ENCODE measurements at places on chromosomes 1 and 21.
A peak's percentile ranks its signal among the peaks of the same experiment; 100 is the strongest.

GRCh38 chr1:36709869-36710481, 227.3 kb upstream of the CSF3R start:
- no peak for DNase-seq

GRCh38 chr1:181175356-181175910, 86.9 kb downstream of the IER5 start:
- DNase-seq = no peak

- DNase-seq = no peak
These were observed 114.6 kb downstream of the ZBTB18 start for GRCh38 chr1:244165701-244166100.

- no peak for DNase-seq
These were observed 228.9 kb downstream of the TNR start for GRCh38 chr1:175514387-175514953.

- no peak for DNase-seq
These were observed 5.8 kb upstream of the FAM167B start for GRCh38 chr1:32241001-32241763.

DNA sequence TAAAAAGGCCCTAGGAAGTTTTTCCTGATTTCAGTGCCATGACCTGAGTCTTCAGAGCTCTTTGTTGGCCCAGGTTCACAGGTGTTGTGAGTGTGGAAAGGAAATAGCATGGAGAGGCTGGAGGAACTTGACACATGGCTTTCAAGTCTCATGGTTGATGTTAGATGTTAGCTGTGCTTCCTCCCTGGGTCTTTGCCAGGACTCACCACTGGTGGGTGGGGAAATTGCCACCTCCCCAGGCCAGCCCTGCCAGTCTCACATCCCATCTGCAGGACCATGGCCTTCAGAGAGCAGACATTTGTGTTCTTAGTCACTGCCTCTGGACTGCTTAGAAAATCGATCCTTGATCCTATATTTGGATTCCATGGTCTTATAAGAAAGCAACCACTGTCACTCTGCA, 383.2 kb downstream of the DISC1 start:
- DNase-seq = no peak

- peak; percentile 67 for DNase-seq
These were observed 4.0 kb upstream of the GPR3 start for GRCh38 chr1:27388337-27389005.

DNA sequence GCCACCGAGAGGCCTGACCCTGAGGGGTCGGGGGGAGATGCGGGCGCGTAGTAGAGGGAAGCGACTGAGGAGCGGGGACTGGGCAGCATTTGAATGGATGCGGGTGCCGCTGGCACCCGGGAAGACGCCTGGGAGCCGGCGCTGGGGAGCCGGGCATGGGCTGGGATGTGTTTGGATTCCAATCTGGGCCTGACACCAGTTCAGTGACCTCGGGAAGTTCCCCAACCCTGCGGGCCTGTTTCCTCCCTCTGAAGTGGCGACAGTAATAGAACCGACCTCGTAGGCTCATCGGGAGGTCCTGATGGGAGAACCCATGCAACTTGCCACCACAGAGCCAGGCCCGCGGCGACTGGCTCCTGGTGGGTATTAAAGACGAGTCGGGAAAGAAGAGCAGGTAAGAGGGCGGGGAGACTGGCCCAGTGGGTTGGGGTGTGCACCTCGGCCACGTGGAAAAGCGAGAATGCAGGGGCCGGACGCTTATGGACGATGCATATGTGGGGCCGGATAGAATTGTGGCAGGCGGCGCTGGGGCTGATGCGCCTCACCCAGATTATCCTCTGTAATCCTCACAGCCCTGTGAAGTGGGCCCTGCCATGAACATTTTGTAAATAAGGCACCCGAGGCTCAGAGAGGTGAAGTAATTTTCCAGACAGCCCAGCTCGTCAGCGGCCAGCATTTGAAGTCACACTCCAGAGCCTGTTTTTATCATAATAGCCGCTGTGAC, 105.8 kb downstream of the SLC16A1 start:
- no peak for DNase-seq

GRCh38 chr1:20380175-20380574, 89.5 kb downstream of the VWA5B1 start:
- no peak for DNase-seq

DNA sequence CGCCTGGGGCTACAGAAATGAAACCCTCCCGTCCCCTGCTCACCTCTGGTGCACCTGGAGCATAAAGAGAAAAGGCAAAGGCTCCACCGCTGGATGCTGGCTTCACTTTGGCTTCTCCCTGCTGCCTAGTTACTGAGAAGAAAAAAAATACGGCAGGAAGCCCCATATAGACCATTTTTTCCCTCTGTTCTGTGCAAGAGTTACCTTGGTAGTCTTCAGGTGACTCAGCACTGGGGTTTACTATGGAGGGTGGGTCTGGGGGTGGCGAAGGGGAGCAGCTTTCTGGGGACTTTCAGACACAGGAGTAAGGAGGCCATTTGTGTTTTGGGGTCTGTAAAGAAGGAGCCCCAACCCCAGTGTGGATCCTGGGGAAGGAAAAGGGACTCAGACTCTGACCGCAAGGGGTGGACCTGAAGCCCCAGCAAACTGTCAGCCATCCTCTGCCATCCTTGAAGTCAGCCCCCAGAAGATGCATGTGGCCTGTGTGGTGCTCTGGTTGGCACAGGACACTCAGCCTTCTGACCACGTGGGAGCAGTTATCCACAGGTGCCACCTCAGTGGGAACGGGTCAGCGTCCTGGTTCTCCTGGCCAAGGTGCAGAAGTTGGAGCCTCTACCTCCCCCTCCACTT, 25.9 kb upstream of the EPS8L3 start:
- DNase-seq = no peak

DNA sequence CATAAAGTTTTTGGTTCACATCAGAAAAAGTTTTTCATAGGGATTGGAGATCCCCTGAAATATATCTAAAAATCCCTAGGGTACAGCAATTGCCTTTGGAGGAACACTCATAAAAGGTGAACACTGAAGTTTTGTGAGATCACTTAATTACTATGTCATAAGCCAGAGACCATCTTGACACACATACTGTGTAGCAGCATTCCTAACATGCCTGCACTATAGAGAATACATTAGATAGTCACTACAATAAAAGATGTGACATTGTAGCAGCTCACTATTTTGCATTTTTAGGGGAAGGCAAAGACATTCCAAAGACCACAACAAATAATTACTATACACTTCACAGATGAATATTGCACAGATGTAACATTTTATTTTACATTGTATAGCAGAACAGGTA, 779.9 kb downstream of the KCNT2 start:
- no peak for DNase-seq

DNA sequence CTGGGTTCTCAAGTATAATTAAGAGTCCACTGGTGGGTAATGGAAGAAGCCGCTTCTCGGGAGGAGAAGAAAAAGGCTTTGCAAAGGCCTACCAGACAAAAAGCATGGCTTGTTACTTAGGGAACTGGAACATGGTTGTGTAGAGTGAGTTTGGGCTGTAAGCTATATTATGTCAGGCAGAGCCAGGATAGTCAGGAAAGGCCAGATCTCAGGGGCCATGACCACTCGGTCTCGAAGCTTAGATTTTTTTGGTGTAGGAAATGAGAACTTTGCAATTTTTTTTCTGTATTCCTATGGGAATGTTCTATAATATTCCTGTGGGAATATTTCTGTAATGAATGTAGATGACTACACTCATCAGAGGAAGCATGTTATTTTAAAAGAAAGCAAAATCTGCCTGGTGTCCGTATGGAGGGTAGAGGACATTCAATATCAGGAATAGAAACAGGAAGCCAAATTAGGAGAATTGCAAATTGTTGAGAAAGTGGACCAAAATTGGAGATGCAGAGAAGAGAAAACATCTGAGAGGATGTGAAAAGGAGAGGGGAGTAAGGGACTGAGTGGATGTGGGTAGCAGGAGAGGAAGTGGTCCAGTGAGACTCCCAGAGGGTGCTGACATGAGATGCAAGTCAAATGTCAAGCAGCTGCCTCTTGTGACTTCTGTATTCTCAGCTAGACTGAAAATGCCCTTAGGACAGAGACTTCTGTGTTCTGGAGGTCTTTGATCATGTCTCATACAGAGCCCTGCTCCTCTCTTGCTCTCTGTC, 45.2 kb upstream of the HAO2 start:
- no peak for DNase-seq

- no peak for DNase-seq
These were observed 9.2 kb upstream of the SERTAD4 start for GRCh38 chr1:210223226-210223904.

DNA sequence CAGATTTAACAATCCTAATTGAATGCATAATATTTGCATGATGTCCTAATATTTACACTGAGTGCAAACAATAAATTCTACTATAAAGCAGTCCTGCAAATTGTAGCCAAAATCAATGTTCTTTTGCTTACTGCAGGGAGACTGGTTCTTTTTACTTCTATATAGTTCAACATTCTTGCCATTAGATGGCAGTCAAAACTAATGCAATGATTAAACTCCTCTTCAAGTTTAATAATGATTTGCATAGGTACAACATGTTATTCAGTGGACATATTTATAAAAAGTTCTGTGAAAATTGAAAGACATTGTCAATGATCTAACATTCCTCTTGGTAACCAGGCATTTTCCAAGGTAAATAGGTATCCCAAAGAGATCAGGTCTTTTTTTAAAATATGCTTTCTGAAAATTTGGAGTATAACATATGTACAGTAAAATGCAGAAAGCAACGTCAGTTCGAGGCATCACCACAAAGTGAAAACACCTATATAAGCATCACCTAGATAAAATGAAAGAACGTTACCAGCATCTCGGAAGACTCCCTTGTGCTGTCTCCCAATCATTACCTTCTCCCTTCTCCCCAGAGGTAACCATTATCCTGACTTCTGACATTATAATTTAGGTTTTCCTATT, 9.8 kb upstream of the FNBP1L start:
- DNase-seq = no peak

- no peak for DNase-seq
These were observed 19.8 kb downstream of the DBT start for GRCh38 chr1:100229681-100230443.

DNA sequence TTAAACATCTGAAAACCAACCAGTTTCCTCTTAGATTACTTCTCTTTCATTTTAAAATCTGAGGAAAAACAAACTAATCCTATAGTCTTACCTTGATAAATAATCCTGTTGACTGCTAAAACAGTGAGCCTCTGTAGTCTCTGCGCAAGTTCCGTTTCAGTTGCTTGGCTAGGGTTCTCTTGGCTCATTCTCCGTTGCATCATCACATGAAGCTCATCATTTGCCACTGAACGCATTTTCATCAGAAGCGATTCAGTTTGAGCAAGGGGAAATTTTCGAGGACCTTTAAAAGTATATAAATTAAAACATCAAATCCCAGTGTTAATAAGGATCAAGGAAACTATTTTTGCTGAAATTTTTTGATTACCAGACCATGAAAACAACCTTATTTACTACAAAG, 96.7 kb upstream of the GNG4 start:
- no peak for DNase-seq
